ENCODE measurements at places on chromosomes 7 and 10.
A peak's percentile ranks its signal among the peaks of the same experiment; 100 is the strongest.

DNA sequence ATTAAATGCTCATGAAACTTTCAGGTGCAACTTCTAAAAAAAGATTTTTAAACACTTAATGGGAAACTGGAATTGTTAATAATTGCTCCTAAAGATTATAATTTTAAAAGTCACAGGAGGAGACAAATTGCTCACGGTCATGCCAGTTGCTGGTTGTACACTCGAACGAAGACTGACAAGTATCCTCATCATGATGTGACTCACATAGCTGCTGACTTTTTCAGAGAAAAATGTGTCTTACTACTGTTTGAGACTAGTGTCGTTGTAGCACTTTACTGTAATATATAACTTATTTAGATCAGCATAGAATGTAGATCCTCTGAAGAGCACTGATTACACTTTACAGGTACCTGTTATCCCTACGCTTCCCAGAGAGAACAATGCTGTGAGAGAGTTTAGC, 79.3 kb downstream of the ITGB8 start:
- DNase-seq = no peak

DNA sequence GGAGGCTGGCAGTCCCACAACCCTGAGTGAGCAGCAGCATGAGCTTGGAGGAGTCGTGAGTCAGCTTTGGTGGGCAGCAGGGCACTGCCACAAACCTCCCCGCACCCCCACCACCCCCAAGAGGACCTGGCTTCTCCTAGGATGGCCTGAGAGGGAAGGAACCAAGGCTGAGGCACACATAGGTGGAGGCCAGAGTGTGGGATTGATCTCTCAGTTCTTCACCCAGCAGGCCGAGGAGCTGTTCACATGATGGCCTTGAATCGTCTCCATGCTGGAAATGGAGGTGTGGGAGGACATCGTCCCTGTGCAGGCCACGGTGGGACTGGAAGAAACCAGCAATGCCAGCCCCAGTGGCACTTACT, 17.4 kb upstream of the GDF10 start:
- DNase-seq = no peak

GRCh38 chr10:37304036-37304435, 178.6 kb downstream of the ANKRD30A start:
- DNase-seq = no peak

DNA sequence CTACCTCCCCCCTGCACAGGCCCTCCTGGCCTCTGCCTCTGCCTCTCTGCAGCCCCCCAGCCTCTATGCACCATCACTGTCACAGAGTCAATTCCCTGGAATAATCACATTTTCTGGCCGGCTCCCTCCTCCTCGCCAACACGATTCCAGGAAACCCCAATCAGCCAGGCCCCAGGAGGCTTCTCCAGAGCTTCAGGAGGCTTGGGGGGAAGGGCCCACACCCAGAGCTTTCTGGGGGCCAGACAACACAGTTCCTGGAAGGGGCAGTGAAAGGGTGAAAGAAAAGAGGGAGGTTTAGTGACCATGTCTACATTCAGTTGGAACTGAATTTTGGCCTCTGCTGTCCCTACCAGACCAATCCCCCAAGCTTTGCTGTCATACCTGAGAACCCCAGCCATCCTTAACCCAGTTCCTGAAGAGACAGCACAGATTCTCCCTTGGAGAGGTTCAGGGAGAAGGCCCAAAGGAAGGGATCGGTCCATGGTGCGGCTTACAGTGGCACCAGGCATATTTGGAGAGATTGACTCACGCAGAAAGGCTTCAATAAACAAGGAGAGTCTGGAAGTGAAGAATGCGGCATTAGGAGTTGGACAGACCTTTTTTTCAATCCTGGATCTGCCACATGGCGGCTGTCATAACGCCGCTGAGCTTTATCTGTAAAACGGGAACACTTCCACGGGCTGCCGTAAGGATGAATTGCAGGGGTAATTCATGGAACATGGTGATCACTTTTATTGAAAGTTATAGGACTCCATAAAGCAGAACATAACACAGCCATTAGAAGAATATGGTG, 89.0 kb downstream of the NEURL1 start:
- DNase-seq = no peak

DNA sequence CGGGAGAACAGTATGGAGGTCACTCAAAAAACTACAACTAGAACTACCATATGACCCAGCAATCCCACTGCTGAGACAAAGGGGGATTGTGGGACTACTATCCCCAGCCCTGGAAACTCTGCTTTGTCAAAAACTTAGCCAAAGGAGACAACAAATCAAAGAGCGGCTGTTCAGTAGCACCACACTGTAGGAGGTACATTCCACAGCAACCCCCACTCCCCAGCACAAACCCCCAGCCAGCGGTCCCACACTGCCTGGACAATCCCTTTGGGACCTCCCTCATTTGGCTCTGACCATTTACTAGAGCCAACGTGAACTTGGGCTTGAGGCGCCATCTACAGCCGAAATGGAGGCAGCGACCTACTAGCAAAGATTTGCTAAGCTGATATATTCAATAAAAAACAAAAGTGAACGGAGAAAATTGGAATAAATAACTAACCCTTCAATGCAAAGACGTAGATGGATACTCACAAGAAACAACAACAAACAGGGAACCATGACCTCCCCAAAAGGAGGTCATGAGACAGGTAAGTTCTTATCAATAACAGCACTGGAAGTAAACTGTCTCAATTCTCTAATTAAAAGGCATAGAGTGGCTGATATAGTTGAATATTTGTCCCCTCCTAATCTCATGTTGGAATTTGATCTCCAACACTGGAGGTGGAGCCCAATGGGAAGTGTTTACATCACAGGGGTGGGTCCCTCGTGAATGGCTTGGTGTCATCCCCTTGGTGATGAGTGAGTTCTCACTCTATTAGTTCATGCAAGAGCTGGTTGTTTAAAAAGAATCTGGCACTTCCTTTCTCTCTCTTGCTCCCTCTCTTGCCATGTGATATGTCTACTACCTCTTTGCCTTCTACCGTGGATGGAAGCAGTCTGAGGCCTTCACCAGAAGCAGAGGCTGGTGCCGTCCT, 119.0 kb upstream of the KCNMA1 start:
- DNase-seq = peak; percentile 40

DNA sequence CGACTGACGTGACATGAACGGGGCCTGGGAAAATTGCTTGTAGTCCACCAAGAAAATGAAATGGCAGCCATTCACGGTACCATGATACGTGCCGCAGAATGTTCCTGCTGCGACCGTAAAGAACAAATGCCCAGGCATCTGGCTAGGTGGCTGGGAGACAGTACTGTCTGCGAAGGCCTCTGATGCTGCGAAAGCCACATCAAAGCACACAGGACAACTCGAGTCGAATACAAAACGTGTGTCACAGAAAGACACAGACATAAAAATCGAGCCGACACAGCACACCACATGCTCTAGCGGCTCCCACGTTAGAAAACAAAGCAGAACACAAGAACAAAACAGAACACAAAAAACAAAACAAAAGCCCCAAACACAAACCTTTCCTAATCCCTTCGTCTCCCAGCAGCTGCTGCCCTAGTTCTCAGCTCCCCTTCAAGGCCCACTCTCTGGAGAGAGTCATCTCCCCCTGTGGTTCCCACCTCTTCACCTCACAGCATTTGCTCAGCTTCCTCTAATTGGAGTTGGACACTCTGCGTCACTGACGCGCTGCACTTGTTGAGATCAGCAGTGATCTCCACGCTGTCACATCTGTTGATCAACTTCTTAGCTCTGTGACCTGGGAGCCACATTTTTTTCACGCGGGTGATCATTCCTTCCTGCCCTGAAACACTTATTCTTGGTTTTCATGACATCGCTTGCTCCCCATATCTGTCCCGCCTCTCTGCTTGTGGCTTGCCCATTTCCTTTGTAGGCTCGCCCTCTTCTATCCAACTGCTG, 112.2 kb downstream of the CLEC2L start:
- peak; percentile 72 for DNase-seq

GRCh38 chr10:112140110-112140970, 43.2 kb downstream of the GPAM start:
- DNase-seq = peak; percentile 86

DNA sequence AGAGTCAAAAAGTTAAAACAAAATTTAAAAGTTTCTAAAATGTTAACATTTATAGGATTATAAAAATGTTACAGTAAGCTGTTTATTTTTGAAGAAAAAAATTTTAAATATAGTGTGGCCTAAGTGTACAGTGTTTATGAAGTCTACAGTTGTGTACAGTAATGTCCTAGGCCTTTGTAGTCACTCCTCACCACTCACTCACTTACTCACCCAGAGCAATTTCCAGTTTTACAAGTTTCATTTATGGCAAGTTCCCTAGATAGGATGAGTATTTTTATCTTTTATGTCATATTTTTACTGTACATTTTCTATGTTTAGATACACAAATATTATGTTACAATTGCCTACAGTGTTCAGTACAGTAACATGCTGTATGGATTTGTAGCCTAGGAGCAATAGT, 419.9 kb downstream of the ARL4A start:
- DNase-seq = no peak
